ENCODE measurements at places on chromosomes 3 and 15.
A peak's percentile ranks its signal among the peaks of the same experiment; 100 is the strongest.

GRCh38 chr3:194482196-194482593, 4.6 kb downstream of the ATP13A3 start:
- DNase-seq: no peak

DNA sequence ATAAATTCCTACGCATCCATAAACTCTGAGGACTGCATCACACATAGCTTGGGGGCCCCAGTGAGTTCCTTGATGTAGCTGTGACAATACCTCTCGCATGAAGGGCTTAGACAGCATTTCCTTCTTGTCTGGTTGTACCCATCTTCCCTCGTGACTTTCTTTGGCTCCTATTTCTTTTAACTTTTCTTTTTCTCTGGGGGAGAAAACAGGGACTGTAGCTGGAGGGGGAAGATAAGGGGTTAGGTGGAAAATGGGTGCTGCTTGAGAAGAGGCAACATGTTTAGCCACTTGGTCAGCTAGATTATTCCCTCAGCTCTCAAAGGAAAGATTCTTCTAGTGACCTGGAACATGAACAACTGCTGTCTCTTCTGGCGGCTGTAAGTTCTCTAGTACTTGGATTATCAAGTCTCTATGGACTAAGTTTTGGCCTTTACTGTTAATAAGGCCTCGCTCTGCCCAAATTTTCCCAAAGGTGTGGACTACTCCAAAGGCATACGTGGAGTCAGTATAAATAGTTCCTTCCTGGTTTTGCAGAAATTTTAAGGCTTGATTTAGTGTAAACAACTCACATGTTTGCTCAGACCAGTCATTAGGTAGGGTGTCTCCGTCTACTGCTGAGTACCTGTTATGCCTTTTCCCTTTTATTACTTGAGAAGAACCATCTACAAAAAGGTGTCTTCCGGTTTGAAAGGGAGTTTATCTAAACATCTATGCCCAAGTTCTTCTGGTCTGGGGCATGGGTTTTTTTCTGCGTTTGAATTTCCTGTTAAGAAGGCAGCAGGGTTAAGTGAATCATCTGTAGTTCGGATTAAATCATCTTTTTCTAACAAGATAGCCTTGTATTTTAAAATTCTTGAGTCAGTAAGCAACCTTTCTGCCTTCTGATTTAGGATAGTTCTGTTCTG, 21.0 kb upstream of the ATG7 start:
- no peak for DNase-seq

- no peak for DNase-seq
Observed at GRCh38 chr3:10703875-10704274, 112.2 kb upstream of the SLC6A11 start.

DNA sequence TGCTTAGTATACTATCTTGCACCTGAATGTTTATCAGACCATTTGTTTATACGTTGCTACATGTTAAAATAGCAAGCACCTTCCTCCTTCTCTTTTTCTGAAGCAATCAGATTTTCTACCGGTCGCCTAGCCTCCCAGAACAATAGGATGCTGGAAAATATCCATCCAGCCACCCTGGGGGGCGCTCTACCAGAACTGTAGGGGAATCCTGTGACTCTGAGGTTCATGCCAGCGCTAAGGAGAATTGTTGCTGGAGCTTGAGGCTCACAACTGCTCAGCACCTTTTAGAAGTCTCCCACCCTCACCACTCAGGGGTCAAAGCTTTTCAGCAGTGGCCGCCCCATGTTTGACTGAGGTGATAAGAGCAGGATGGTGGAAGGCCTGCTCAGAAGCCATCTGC, 27.5 kb downstream of the SQOR start:
- DNase-seq: no peak

GRCh38 chr3:60772584-60772983, 478.7 kb downstream of the FHIT start:
- DNase-seq: no peak

DNA sequence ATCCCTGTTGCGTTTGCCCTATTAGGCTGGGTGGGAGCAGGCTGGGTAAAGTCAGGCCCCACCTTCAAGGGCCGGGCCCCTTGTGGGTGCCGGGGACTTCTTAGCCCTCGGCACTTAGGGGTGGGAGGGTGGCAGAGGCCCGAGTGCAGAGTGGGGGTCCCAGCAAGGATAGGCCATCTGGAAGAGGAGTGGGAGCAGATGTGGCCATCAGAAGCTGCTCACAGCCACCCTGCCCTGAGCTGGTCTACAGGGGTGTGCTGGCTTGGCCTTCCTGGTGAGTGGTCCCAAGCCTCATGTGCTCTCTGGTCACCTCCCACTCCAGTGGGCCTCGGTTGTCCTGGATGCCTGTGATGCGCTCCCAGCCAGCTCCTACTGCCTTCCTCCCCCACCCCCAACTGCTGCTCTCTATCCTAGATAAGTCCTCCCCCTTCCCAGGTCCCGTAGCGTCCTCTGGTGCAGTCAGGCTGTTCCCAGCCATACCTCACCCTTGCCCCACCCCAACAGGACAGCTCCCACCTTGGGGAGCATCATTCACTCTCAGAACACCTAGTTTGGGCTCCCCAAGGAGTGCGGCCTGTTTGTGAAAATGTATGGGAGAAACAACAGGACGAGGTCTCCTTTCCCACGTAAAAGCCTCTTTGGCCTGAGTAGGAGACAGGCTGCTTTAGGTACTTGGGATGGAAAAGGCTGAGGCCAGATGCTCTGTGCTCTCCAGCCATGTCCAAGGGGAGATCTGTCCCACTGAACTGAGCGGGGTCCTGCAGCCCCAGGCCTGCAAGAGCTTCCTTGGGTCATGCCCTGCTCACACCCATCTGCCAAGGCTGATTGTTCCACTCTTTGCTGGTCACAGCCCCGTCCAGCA, 24.9 kb upstream of the PLXNA1 start:
- no peak for DNase-seq

- no peak for DNase-seq
Observed at GRCh38 chr15:27427276-27427675, 456.3 kb downstream of the GABRG3 start.

DNA sequence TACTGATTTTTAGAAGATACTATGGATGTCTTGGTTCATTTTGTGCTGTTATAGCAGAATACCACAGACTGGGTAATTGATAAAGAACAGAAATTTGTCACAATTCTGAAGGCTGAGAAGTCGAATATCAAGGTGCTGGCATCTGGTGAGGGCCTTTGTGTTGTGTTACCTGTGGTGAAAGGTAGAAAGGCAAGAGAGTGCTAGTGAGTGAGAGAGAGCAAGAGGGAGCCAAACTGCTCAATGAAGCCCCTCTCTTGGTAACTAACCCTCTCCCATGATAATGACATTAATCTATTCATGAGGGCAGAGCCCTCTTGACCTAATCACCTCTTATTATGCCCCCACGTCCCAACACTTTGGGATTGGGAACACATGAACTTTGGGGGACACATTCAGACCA, 31.3 kb downstream of the PDCD6IP start:
- no peak for DNase-seq

DNA sequence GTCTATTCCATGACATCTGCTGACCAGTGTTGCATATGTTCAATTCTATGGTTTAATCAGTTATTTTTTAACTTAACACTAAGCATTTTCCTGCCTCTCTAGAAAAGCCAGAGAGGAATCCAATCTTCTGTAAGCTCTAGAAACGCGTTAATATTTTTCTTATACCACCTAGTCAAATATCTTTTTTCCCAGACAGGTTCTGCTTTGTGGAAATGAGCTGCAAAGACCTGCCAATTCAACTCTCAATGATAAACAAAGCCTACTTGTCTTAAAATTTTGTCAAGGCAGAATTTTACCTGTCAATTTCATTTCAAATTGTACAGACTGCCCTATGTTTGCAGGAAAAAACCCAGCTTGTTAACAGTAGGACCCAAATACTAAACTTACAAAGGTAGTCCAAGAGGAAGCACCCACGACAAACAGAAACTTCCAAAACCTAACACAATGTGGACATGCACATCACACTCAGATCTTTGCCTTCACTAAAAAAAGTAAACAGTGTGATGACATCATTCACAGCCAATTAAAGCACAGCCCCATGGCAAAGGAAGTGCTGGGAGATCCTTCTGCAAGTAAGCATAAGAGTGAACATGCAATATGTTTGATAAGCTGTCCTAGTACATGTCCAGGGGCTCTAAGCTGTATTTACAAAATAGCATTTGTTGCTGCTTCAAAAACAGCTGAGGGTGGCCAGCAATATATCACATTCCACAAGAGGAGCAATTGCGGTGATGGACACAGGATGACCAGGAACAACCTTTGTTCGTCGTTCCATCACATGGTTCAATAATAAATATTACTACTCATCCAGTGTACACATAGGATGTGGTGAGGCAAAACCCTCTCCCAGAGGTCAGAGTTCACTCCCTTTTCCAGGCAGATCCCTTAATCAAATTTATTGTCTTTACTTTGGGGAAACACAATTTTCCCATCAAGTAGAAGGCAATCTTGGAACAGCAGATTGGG, 139.4 kb upstream of the TSC22D2 start:
- no peak for DNase-seq

GRCh38 chr15:77573802-77574201, 58.9 kb downstream of the LINGO1 start:
- no peak for DNase-seq

- DNase-seq: no peak
Observed at GRCh38 chr3:14228681-14229470, 50.3 kb downstream of the LSM3 start.

DNA sequence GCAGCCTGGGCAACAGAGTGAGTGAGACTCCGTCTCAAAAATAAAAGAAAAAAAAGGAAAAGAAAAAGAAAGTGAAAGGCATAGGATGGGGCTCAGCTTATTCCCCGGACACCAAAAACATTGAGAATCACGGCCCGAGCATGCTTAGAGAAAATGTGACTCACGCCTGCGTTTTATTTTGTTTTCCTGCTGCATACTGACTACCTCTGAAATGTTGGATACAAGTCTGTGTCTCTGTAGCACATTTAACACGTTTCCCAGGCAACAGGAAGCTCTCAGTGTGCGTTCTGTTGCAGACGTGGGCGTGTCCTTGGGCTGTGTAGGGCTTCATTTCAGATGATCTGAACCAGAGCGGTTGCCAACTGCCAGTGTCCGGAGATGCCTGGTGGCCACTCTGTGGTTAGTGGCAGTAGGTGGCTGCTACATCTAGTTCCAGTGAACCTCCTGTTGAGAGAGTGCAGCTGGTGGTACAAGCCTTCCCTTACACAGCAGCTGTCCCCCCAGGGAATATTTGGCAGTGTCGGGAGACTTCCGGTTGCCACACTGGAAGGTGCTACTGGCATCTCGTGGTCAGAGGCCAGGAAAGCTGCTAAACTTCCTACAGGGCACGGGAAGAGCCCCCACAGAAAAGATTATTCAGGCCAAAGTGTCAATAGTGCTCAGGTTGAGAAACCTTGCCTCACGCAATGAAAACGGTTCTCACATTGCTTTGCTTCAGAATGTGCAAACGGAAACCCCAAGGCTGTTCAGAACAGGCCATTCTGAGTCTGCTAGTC, 3.0 kb downstream of the SLC51A start:
- peak; percentile 83 for DNase-seq

DNA sequence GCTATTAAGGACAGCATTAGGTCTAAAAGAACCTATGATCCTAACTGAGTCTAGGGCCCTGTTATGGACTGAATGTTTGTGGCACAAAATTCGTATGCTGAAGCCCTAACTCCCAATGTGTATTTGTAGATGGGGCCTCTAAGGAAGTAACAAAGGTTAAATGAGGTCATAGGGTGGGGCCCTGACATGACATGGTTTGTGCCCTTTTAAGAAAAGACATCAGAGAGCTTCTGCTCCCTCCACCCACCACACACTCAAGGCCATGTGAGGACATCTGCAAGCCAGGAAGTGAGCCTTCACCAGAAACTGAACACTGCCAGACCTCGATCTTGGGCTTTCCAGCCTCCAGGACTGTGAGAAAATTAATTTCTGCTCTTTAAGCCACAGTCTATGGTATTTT, 49.2 kb downstream of the PHC3 start:
- DNase-seq: no peak

DNA sequence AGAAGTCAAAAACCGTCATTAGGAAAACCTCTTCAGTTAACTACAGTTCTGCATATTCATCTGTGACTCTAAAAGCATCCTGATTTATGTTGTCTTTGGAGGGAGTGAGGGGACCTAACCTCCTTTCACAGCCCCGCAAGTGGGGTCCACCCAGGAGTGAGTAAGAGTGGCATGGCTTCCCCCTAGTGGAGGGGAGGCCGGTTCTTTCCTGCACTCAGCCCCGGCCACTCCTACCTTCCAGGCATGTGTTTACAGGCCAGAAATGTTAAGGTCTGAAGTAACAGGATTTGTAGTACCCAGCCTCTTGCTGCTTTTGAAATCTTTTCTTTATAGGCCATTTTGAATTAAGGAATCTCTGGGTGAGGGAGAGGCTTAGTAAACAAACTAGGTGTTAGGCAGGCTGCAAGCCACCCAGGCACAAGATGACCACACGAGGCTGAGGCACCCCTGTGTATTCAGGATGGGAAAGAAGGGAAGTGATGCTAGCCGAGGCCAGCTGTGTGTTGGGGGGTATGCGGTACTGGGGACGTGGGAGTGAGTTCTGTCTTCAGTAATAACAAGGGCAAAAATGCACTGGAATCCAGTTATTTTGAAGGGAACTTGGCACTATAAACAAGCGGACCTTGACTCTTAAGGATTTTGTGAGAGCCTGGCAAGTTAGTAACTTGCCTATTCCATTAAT, 50.5 kb downstream of the CTDSPL start:
- no peak for DNase-seq

GRCh38 chr15:61752001-61752400, 308.2 kb downstream of the VPS13C start:
- DNase-seq: no peak

DNA sequence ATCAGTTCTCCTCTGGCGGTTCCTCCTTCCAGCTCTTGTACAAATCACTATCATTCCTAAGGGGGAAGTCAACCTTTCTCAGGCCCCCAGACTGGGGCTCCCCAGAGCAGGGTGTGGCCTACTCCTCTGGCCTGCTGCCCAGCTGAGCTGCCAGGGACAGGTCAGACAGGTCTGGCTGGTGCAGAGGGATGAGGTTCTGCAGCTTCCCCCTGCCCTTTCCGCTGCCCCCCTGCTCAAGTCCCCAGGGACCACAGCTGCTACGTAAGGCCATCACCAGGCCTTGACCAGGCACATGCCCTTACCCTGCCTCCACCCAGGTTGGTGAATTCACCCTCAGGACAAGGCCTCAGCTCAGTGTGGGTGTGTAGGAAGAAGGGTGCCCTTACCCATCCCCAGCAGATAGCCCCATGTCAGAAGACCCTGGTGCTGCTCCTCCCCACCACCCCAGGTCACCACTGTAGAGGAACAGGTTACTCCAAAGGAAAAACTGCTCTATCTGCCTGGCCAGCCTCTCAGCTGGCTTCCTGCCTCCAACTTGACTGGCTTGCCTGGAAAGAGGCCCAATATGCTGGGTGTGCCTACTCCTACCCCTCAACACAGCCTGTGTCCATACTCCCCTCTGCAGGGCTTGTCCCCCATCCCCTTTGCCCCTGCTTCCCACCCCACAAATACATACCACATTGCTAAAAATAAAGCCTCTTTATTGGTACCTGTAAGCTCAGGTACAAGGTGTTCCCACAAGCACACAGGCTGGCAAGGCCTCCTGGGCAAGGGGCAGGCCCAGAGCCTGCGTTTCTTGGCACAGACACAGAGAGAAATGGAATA, 12.0 kb downstream of the CSRNP1 start:
- no peak for DNase-seq

- no peak for DNase-seq
Observed at GRCh38 chr3:127556565-127556964, 34.0 kb downstream of the TPRA1 start.
